A172 (cell line): ENCODE measurements at places on chromosomes 3 and 15.

- peak; percentile 41 for DNase-seq
These were observed 417.7 kb upstream of the TBL1XR1 start for GRCh38 chr3:177615015-177615414.

DNA sequence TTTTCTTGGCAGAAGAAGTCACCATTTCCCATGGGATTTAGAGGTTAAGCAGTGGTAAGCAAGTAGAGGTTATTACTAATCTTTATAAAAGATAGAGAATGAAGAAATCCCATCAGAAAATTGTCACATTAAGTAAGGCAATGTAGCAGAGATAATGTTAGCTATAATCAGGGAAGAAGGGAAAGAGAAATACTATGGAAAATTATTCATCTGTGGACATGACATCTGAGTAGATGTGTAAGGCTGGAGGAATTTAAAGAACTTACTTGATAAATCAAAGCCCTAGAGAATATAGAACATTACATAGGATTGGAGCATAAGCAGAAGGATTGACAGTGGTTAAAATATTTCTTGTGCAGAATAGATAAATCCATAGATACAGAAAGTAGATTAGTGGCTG lies 553.1 kb upstream of the CBLB start:
- peak; percentile 27 for DNase-seq

DNA sequence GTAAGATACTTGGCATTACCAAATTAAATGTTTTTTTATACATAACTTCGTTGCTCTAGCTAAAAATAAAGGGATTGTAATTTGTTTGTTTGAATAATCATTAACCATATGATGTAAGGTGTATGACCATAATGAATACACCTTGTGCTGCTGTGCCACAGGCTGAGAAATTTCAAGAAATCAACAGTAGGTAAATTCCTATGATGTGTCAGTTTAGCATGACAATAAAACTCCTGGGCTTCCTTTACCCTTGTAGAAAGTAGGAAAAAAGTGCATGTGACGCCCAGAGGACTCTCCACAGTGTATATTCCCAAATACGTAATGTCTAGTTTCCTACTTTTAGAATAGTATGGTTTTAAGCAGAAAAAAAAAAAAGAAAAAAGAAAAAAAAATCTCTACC lies 208.1 kb downstream of the SATB1 start:
- no peak for DNase-seq

DNA sequence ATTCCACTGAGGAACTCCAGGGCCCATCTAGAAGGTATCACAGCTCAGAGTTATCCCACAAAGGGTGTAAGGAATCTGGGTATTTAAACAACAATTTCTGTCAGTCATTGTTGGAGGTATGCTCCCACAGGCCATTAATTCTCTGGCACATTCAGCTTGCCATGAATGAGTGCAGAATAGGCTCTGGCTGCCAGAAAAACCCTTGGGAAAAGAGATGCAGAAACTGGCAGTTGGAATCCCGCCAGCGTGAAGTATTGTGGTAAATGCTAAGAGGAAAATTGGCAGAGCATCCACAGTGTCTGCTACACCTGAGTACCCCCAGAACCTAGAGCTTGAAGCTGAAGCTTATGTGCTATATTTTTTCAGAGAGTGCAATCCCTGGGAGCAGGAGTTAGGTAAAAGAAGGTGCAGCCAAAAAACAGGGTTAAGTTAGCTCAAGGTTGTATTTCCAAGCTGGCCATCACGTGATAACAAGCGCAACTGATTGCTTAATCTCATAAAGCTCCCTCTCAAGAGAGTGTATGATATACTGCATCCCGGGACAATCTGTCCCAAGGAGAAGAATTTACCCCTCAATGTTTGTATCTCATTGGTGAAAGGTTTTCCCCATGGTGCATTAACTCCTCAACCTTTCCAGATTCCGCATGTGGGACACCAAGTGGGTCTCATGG lies 94.2 kb upstream of the ACP3 start:
- no peak for DNase-seq

GRCh38 chr15:23035964-23036566 lies 3.3 kb downstream of the TUBGCP5 start:
- DNase-seq, result peak; percentile 37

- no peak for DNase-seq
These were observed 102.2 kb downstream of the AQP9 start for GRCh38 chr15:58240191-58240932.

DNA sequence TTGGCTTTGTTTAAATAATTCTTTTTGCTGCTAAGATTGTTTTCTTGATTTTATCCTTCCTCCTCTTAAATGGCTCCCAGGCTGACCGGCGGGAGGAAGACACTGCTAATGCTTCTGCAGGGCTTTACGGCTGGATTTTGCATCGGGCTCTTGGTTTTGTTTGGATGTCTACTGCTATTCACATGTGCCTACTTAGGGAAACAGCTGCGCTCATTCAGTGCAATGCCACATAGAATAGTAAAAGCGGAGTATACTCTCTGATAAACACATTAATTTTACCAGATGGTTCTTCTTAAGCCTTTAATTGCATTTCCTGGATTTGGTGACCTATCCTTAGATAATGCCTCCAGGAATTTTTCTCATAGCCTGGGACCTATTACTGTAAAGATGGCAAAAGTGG lies 146.6 kb downstream of the THSD4 start:
- no peak for DNase-seq

DNA sequence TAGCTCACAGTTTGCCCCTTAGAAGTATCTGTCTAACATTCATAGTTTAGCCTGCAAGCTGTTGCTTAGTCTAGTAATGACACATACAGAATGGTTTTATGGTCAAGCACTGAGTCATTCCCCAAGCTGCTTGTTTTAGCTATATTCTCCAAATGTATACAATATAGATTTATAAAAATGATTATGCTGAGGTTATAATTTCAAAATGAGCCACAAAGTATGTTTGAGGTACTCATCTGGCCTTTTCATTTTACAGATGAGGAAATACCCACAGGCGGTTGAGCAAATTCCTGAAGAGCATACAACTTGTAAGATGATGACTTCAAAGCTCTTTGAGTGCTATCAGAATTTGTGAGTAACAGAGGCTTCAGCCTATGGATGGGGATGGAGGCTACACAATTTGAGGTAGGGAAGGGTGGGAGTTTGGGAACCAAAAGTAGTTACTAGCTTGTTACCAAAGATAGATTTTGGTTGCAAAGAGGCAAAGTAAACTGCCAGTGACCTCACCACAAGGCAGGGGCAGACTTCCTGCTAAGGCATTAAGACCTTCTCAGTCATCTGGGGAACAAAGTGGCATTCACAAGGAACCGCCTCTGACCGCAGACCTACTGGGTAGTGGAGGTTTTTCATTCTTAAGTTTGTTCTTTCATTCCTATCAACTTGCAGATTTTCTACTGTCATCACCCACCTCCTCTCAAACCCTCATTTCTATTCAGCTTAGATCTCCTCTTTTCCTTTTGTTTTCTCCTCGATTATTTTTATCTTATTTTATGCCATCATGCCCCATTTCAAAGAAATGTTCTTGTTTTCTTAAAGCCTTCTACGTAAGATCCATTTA lies 257.2 kb upstream of the NECTIN3 start:
- DNase-seq, result peak; percentile 93
